GM19239 (cell line): ENCODE measurements at places on chromosomes 3 and 15.
A peak's percentile ranks its signal among the peaks of the same experiment; 100 is the strongest.

DNA sequence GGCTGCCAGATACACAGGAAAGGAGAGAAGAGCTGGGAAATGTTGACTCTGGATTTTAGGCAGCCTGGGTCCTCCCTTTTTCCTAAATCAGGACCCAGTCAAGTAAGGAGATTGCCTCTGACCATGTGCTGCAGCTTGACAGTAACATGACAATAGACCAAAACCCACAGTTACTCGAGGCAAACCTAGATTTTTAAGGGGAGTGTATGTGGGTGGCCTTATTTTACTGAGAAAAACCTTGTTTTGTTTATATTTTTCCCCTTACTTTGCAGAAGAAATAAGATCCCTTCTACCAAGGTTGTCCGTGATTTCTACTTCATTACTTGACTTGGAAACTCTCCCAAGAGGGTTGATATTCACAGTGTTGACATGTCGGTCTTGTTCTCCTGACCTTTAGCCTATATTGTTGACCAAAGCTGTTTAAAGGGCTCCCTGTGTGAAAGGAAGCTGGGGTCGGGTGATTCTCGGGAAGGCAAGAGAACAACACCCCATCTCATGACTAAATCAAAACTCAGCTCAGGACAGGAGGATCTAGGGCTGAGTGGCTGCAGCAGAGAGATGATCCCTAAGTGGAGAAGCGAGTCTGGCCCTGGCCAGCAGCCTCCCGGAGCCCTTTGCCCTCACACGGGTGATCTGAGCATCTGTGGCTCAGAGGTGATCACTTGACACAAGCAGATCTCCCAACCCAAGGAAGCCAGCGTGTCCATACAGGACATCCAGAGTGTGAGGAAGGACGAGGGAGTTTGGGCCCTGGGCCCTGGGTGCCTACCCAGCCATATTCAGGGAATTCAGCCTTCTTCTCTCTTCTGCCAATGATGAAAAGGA lies 31.0 kb upstream of the SLCO2A1 start:
- DNase-seq = no peak

DNA sequence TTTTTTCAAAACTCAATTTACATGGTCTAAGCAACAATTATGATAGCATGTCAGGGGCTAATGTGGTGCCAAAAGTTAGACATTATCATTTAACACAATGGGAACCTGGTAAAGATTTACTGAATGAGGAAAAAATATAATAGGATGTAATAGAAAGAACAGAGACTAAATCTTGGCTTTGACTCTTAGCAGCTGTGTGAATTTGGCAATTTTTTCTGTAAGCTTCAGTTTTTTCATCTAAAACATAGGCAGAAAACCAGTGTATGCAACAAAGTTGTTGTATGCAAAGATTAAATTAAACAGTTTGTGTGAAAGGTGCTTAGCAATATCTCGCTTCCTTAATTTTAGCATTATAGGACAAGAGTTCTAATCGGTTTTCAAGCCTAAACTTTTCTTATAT lies 57.6 kb downstream of the ZBTB20 start:
- no peak for DNase-seq

DNA sequence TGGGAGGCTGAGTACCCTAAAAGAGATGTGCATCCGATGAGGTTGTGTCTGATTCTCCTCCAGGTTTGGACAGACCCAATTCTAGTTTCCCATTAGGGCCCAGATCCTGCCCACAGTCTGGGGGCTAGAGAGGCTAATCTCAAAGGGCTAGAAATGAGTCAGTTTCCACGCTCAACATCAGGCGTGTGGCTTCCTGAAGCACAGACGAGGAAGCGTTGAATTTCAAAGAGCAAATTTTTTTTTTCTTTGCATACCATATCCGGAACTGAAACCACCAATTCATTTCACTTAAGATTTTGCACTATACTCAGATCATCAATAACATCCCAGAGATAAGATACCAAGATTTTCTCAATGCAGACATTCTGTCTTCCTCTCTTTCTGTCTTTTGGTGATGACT lies 173.8 kb upstream of the BCL6 start:
- peak; percentile 25 for DNase-seq

- DNase-seq = no peak
Measured at GRCh38 chr15:64843991-64844390, 2.3 kb downstream of the PLEKHO2 start.

DNA sequence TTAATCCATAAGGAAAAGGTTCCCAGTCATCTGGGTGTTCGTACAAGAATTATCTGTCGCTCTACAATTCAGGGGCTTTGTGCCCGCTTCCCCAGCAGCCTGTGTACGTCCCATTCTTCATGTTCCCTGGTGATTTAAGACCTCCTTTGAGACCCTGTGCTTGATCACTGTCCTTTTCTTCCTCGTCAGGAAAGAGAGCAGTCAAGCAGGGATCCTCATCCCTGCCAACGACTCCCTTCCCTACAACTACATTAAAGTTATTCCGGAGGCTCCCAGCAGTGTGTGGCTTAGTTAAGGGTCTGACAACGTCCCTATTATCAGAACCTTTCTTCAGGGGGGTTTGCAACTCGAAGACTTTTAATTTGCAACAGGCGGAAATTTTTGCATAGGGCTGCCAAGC lies 175.7 kb downstream of the FOXP1 start:
- DNase-seq = no peak
